ENCODE measurements at places on chromosomes 6 and 20. TPM values are rescaled to one million over a fixed set of nuclear protein-coding genes. Genes with fewer than 3 reads are reported as not detected.

Gene HAO1
- not detected for total RNA-seq

Gene OOEP
- not detected for total RNA-seq

DNA sequence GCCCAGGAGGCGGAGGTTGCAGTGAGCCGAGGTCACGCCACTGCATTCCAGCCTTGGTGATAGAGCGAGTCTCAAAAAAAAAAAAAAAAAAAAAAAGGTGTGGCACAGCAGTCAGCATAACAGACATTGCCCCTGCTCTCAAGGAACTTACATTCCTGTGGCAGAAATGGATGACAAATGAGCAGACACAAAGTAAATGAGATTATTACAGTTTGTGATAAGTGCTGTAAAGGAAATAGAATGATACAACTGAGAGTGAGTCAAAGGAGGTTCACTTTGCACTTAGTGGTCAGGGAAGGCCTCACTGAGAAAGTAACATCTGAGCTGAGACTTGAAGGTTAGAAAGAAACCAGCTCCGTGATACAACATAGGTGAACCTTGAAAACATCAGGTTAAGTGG, 36.4 kb downstream of the CEP250 start:
- DNase-seq: no peak

DNA sequence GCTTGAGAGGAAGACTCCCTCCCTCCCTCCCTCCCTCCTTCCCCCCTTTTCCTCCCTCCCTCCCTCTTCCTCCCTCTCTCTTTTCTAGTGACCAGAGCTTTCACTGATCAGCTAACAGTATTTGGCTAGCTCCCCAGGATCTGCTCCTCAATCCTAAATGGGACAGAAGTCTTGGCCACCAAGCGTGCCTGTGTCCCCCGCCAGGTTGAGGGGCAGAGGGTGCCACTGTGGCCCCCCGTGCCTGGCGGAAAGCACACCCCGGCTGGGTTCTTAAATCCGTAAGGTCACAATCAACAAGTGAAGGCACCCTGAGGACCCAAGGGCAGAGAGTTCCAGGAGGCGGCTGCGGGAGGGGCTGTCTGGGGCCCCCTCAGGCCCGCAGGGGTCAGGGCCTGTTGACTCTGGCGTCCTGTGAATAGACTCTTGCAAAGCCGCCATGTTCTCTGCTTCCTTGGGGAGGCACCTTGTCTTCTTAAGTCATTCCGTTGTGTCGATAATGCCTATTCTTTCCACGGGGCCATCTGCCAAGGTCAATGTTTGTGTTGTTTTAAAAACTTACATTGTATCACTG, 38.9 kb upstream of the STX16 start:
- DNase-seq: no peak

- DNase-seq: no peak
Measured at GRCh38 chr6:122400462-122401089, 1.1 kb downstream of the HSF2 start.

DNA sequence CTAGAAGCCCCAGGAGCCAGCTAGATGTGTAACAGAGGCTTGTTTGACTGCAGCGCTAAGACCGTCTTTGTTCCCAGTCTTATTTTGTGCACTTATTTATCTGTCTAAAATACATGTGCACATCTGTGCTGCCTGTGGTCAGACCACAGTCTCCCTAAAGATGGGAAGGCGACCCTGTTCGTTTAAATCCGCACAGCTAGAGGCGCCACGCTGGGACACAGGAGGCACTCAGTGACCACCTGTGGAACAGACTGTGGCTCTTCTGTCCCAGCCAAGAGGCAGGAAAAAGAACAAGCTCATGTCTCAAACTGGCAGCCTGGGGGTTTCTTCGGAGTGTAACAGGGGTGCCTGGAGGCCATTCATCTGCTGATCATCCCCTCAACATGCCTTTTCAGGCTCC, 66.8 kb downstream of the CPNE5 start:
- DNase-seq: no peak

GRCh38 chr20:23820493-23820892, 6.0 kb downstream of the CST2 start:
- no peak for DNase-seq

GRCh38 chr6:110467566-110468140, 8.8 kb downstream of the SLC22A16 start:
- DNase-seq: no peak

DNA sequence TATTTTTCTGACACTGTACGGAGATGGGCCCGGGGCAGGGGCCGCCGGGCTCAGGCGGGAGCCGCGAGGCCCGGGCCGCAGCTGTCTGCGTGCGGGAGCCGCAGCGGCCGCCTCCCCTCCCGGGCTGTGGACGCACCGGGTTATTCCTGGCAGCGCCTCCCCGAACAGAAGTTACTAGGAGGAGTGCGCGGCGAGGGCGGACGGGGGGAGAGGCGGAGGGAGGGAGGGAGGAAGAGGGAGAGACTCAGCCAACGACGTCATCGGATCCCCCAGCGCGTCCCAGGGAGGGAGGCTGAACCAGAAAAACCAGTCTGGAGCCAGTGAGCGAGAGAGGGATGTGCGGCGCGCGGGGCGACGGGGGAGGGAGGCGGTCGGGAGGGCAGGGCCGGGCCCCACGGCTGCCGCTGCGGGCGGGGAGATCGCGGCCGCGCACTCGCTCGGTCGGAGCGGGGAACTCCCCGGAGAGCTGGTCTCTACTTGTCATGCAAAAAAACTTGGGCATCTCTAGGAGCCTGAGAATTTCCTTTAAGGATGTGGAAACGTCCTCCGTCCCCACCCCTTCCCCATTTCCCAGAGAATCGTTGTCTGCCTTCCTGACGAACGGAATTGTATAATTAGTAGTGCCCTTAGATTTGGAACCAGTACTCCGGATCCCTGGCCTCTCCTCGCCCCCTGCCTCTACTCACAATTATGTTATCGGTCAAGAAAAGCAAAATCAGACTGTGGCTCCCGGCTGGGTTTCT, 1.4 kb upstream of the HIVEP2 start:
- DNase-seq: peak; percentile 98

- DNase-seq: no peak
Measured at GRCh38 chr6:168439794-168440450, 1.1 kb upstream of the SMOC2 start.

GRCh38 chr20:38872491-38873049, 53.6 kb upstream of the FAM83D start:
- DNase-seq: no peak

DNA sequence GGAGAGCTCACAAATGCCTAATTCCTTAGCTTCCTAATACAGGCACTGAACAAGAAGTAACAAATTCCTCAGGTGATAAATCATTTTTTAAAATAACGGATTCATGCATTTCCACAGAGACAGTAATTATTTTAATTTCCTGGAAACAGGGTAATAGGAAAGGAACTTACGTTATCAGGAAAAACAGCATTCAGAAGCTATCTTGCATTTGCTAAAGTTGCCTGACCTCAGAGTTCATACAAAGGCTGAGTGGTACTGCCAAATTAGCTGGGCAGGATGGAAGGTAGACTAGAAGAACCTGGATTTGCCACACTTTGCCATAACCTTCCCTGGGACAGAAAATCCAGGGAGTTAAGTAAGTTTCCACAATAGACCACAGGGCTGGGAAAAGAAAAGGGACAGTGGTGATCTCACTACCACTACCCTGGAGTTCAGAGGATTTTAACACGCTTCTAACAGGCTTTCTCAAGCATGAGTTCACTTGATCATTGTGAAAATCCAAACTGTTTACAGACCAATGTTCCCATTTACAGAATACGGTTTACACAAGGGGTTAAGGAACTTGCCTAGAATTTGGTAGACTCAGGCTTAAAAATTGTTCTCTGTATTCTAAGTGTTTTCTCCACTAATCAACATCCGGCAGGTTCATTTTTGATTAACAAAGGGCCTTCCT, 57.0 kb downstream of the KIF13A start:
- no peak for DNase-seq

GRCh38 chr20:4045082-4045481, 29.7 kb upstream of the RNF24 start:
- DNase-seq: peak; percentile 15

- DNase-seq: peak; percentile 79
Measured at GRCh38 chr6:111087871-111088667, 766 bp downstream of the SLC16A10 start.

- no peak for DNase-seq
Measured at GRCh38 chr6:78910010-78910409, 42.7 kb downstream of the IRAK1BP1 start.

- no peak for DNase-seq
Measured at GRCh38 chr6:6798448-6798860, 209.9 kb downstream of the LY86 start.
